ENCODE measurements at places on chromosomes 11 and 22. TPM values are rescaled to one million over a fixed set of nuclear protein-coding genes. Genes with fewer than 3 reads are reported as not detected.

DNA sequence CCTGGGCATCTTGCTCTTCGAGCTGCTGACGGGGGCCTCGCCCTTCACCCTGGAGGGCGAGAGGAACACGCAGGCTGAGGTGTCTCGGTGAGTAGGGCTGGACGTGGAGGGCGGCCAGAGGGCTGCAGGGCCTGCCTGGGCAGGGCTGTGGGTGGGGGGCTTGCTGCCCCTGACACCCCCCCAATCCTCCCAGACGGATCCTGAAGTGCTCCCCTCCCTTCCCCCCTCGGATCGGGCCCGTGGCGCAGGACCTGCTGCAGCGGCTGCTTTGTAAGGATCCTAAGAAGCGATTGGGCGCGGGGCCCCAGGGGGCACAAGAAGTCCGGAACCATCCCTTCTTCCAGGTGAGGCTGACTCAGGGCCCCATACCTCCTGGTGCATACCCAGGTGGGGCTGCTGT lies 2.7 kb downstream of the RPS6KA4 start:
- H3K27ac ChIP-seq, result no peak overlapping the region
- H3K4me1 ChIP-seq, result peaks cover 35% of the 10 kb centered on the region
- no peak overlapping the region for H3K4me3 ChIP-seq

GRCh38 chr11:7484131-7484530 lies 1.2 kb upstream of the OLFML1 start:
- DNase-seq, result no peak
- H3K27ac ChIP-seq, result no peak overlapping the region
- no peaks in the 10 kb centered on the region for H3K4me1 ChIP-seq
- H3K4me3 ChIP-seq, result no peak overlapping the region
- H3K36me3 ChIP-seq, result no peaks in the 10 kb centered on the region

DNA sequence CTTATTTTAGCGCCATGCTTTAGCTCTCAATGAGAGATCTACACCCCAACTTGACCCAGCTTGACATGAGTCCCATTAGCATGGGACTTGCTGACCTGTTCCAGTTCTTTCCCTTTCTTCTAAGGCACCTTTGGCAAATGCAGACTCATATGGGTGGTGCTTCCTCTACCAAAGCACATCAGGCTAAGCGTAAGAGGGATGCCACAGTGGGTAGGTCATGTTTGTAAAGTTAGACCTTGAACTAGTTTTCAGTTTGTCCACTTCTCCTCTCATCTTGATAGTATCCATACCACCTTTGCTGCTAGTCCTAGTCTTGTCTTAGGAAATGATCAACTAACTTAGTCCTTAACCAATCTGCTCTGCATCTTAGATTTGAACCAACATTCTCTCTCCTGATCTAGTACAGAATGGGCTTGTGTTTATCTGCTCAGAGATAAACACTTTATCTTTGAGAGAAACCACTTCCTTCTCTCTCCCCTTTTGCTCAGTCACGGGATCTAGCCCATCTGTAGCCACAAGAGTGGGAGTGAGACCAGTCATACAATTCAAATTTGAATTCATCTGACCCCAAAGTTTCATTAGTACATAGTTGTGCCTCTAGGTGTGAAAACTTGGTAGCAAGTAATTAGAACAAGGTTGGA lies 72.1 kb upstream of the CD44 start:
- H3K36me3 ChIP-seq, result no peaks in the 10 kb centered on the region
- peak overlapping the region; percentile 56 for H3K27ac ChIP-seq
- no peak overlapping the region for H3K4me3 ChIP-seq
- no peaks in the 10 kb centered on the region for H3K27me3 ChIP-seq
- H3K4me1 ChIP-seq, result peaks cover 26% of the 10 kb centered on the region

DNA sequence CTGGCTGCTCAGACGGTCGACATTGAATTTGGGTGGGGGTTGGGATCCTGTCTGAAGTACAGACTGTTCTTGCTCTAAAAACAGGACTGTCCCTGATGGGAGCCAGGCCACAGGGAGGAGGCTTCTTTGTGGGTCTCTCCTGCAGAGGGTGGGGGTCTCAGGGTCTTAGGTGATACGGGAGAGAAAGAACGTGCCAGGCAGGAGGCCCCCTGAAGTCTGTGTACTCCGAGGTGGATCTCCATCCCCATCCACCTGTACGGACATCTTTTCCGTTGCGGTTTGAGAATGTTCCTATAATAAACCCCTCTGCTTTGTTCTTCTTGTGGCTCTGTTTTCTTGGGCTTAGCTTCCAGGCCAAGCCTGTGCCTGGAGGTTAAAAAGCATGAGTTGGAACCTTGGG lies 15.9 kb downstream of the PSMD13 start:
- DNase-seq, result no peak
- peaks cover 57% of the 10 kb centered on the region for H3K36me3 ChIP-seq
- peaks cover 6% of the 10 kb centered on the region for H3K4me1 ChIP-seq
- H3K27ac ChIP-seq, result no peak overlapping the region

- H3K4me1 ChIP-seq, result no peaks in the 10 kb centered on the region
- no peak overlapping the region for H3K4me3 ChIP-seq
- DNase-seq, result no peak
- peaks cover 2% of the 10 kb centered on the region for H3K27me3 ChIP-seq
These were observed 1393.0 kb downstream of the TBC1D22A start for GRCh38 chr22:48155446-48155845.

DNA sequence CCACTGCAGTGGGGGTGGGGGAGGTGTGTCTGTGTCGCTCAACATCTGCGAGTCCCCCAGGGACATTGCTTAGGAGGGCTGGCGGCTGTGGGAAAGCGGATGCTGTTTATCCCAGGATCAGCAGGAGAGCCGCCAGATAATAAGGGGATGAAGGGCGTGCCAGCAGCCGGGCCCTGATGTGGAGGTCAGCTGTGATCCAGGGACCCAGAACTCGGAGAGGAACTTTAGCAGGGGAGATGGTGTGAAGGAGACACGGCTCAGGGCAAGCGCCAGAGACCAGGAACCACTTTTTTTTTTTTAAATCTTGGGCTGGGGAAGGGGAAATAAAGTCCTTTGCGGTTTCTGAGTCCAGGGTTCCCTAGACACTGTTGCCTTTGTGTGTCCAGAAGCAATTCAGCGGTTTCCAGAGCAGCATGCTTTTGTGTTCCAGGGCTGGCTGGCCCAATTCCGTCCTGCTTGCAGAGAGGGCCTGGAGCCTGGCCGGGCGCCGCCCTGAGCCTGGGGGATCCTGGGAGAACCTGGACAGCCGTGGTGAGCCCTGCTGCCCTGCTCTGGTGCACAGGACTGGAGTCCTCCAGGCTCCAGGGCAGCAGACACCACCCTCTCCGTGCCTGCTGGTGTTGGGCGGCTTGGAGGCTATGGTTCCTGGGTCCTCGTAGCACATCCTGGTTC lies at the start of gene GRAMD4:
Gene GRAMD4 (plus strand): TSS at position 557 of the 672 bp plus-strand sequence. CDS start 6,414 bp downstream, outside the sequence.
- DNase-seq, result no peak
- H3K27me3 ChIP-seq, result no peaks in the 10 kb centered on the region
- no peaks in the 10 kb centered on the region for H3K36me3 ChIP-seq
- no peak within 1 kb of the TSS for H3K4me3 ChIP-seq
- peaks cover 2% of the 10 kb centered on the region for H3K4me1 ChIP-seq
- H3K27ac ChIP-seq, result no peak within 1 kb of the TSS

- H3K27ac ChIP-seq, result no peak overlapping the region
- no peak for DNase-seq
- no peaks in the 10 kb centered on the region for H3K27me3 ChIP-seq
These were observed 217.7 kb upstream of the CTSC start for GRCh38 chr11:88555018-88555828.

DNA sequence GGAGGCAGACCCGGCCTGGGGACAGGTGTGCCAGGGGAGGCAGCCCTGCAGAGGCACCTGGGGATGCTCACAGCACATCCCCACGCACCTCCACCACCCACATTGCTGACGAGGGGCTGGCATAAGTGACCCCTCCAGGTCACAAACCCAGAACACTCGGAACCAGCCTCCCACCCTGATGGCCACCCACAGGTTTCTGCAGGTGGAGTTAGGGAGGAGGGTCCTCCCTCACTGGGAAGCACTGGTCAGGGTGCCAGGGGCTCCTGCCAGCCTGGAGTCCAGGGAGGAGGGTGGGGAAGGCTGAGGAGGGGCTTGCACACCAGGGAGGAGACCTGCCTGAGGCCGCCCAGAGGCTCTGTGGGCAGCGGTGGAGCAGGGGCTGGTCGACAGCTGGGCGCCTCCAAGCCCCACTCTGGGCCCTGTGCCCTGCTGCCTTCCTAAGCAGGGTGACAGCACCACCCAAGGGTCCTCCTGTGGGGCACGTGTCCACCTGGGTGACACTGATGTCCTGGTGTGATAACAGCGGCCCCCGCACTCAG lies 51.0 kb upstream of the CARS1 start:
- H3K27ac ChIP-seq, result no peak overlapping the region
- no peak overlapping the region for H3K4me3 ChIP-seq
- H3K36me3 ChIP-seq, result no peaks in the 10 kb centered on the region

DNA sequence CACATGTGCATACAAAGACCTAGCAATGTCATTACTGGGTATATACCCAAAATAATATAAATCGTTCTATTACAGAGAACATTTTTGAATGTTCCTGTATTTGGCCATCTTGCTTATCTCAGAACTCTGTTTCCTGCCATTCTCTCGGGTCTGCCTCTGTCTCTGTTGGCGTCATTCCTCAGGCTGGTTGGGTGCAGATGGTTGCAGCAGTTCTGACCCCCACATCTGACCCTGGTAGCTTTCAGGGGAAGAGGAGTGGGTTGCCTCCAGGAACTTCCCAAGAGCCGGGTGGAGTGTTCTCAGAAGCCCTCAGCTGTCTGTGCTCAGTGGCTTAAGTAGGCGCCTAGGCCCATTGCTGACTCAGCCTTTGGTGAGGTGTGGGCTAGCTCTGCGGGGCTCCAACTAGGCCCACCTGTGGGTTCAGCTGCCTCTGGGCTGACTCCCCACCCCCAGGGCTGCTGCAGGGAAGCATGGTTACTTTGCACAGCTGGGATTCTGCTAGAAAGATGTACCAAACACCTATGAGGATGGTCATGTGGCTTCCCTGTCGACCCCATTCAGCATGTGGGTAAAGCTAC lies 114.0 kb downstream of the TBC1D22A start:
- no peak overlapping the region for H3K27ac ChIP-seq
- H3K27me3 ChIP-seq, result no peaks in the 10 kb centered on the region
- no peaks in the 10 kb centered on the region for H3K4me1 ChIP-seq
- H3K4me3 ChIP-seq, result no peak overlapping the region
- H3K36me3 ChIP-seq, result peaks cover 16% of the 10 kb centered on the region

DNA sequence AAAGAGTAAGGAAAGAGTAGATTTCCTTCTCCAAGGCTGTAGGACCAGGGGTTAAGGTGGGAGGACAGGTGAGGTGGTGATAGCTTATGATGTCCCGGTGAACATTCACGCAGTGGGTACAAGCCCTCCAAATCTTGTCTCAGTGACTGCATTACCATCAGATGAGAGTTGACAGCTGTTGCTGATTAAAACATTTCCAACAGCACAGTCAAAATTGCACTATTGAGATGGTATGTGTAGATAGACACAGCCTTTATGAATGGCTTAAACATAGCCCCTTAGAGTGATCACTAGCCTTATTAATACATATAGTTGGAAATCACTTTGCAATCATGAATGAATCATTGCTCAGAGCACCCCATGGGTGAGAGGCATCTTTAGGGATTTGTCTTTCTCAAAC lies 7.3 kb downstream of the NELL1 start:
- H3K27me3 ChIP-seq, result peaks cover 7% of the 10 kb centered on the region
- H3K36me3 ChIP-seq, result no peaks in the 10 kb centered on the region
- no peak overlapping the region for H3K27ac ChIP-seq
- no peak for DNase-seq

- no peaks in the 10 kb centered on the region for H3K27me3 ChIP-seq
- peaks cover 32% of the 10 kb centered on the region for H3K36me3 ChIP-seq
- H3K4me3 ChIP-seq, result no peak overlapping the region
- no peak overlapping the region for H3K27ac ChIP-seq
- H3K4me1 ChIP-seq, result peaks cover 57% of the 10 kb centered on the region
These were observed 45.8 kb upstream of the CYP2D6 start for GRCh38 chr22:42176255-42176915.

GRCh38 chr11:57213342-57214097 lies 23.5 kb downstream of the APLNR start:
- no peaks in the 10 kb centered on the region for H3K4me1 ChIP-seq
- H3K27ac ChIP-seq, result no peak overlapping the region

GRCh38 chr11:14700593-14700992 lies 57.0 kb downstream of the PDE3B start:
- no peak for DNase-seq
- H3K4me3 ChIP-seq, result no peak overlapping the region
- H3K36me3 ChIP-seq, result peaks cover 7% of the 10 kb centered on the region
- H3K4me1 ChIP-seq, result peaks cover 3% of the 10 kb centered on the region
- H3K27ac ChIP-seq, result no peak overlapping the region

GRCh38 chr11:4565371-4565770 lies 16.2 kb upstream of the OR52I2 start:
- H3K36me3 ChIP-seq, result no peaks in the 10 kb centered on the region
- no peaks in the 10 kb centered on the region for H3K27me3 ChIP-seq
- no peak overlapping the region for H3K27ac ChIP-seq
- no peak for DNase-seq
- no peaks in the 10 kb centered on the region for H3K4me1 ChIP-seq

GRCh38 chr11:47132490-47132889 lies 44.2 kb downstream of the ARFGAP2 start:
- H3K4me3 ChIP-seq, result no peak overlapping the region
- peaks cover 2% of the 10 kb centered on the region for H3K36me3 ChIP-seq

Gene SLC7A4
- not detected for total RNA-seq

Gene SYT12
- not detected for total RNA-seq

Gene BIRC2
- total RNA-seq, result 107 TPM

Gene SLN
- not detected for total RNA-seq

Measured in CD4-positive, alpha-beta T cell (primary cell).